Right atrium auricular region (tissue), 2 donors: ENCODE measurements at places on chromosomes 16 and 17.

DNA sequence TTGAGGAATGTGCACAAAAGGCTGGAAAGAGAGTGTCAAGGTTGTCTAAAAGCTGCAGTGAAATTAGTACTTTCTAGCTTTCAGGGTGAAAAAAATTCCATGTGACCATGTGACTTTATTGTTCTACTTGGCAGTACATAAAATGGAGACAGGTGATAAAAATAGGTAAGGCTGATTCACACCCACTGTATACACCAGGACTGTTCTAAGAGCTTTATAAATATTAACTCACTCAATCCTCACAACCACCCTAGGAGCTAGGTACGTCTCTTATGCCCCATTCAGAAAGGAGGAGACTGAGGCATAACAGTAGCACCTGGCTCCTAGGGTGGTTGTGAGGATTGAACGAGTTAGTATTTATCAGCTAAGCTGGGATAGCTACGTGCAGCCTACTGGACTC is 28.2 kb upstream of the DNAH17 start:
- no peak for DNase-seq

DNA sequence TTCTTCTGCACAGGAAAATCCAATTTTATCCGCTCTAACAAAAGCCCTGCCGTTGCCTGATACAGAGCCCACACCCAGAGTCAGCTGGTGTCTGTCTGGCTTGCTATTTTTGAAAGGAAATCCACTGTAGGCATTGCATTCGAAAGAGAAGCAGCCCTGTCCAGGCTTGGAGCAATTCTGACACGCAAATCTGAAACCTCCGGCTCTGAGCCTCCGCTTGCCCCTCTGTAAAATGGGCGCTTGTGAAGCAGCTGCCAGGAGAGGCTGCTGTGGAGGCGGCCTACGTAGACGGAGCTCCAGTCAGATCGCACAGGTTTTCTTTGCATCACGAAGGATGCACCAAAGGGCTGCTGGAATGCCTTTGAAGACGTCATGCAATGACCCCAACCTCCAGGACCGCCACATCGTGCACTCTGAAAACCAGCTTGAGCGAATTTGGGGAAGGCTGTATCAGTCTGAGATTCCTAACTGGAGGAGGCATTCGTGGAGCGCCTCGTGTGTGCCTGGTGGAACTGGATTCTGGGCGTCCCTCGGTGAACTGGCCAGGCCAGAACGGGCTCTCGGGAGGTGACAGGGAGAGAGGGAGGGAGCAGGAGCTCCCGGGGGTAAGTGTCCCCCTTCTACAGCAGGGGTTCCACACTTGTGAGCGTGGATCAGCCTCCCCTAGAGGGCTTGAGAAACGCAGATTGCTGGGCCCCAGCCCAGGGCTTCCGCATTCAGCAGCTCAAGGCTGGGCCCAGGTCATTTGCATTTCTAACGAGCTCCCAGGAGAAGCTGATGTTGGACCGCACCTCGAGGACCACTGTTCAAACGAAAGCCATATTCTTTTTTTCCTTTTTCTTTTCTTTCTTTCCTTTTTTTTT is 215.5 kb downstream of the MRTFB start:
- no peak for DNase-seq

DNA sequence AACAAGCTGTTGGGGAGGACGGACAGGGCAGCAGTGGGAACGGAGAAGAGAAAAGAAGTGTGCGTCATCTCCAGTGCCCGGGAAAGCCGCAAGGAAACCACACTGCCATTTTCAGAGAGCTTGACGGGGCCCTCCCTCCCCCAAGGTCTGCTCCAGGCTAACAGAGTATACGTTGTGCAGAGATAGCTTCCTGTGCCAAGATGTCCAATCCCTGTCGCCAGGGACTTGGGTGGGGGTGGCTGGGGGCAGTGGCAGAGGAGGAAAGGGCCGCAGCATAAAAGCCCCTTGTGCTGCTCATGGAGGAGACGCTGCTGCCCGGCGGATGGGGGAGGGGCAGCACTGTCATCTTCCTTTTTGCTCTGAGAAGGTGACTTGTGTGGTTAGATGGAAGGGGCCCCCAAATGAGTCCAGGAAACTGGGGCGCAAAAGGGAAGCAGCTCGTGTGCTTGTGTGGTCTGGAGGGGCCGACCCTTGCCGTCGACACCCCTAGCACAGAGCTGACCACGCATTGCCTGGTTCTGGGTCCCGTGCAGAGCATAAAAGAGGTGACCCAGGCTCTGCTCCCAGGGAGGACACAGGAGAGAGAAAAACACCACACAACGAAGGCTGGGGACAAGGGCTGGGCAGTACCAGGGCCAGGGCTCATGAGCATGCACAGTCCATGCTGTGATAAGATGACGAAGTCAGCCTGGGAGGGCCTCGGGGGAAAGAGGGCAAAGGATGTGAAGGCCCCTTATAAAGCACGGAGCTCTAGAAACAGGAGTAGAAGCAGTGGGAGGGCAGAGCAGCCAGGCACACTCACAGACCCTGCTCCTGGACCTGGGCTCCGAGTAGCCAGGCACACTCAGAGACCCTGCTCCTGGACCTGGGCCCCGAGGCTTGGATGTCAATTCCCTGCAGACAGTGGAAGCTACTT is 372.7 kb downstream of the SLC39A11 start:
- no peak for DNase-seq

GRCh38 chr16:31501966-31502348 is 6.2 kb downstream of the RUSF1 start:
- no peak for DNase-seq

DNA sequence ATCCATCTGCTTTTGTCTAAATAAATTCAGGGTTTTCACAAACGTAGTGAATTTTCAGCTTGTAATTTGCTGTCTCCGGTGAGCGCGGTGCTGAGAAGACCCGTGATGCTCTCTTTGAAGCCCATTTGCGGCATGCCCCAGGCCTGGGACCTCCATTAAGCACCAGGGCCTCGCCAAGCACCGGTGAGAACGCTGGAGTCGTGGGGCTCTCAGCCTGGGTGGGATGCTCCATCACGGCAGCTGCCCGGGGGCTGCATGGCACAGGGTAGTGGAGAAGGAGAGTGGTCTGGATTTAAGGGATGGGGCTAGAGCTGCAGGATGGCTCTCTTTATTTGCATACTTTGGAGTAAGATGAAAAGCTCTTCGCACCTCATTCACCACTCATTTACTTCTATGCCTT is 248.7 kb downstream of the ABCC12 start:
- DNase-seq: no peak
